GM12864 (cell line): ENCODE measurements at places on chromosomes 7 and 10.
A peak's percentile ranks its signal among the peaks of the same experiment; 100 is the strongest.

GRCh38 chr10:62772186-62772974 is 32.1 kb upstream of the ADO start:
- no peak for DNase-seq

GRCh38 chr10:33731322-33731721 is 396.9 kb upstream of the NRP1 start:
- no peak for DNase-seq

- no peak for DNase-seq
Observed at GRCh38 chr10:15420858-15421257, 49.8 kb upstream of the FAM171A1 start.

- DNase-seq, result no peak
Observed at GRCh38 chr7:28180031-28180363, 598 bp downstream of the JAZF1 start.

DNA sequence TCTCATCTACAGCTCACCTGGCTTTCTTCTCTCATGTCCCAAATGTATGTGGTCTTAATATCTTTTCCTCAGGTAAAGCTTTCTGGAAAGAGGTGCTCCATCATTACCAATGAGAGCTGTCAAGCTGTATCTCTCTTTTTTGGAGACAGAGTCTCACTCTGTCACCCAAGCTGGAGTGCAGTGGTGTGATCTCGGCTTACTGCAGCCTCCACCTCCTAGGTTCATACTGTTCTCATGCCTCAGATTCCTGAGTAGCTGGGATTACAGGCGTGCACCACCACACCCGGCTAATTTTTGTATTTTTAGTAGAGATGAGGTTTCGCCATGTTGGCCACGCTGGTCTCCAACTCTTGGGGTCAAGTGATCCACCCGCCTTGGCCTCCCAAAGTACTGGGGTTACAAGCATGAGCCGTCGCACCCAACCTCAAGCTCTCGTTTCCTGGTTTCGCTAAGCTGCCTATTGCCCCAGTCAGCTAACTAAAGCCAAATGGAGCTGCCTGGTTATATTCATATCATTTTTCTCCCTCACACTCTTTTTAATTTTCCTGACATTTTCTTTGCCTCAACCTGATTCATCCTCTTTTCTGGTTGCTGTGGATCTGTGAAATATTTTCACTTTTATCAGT is 60.5 kb downstream of the SUFU start:
- peak; percentile 46 for DNase-seq

GRCh38 chr7:12323415-12323814 is 80.2 kb downstream of the VWDE start:
- DNase-seq, result no peak

DNA sequence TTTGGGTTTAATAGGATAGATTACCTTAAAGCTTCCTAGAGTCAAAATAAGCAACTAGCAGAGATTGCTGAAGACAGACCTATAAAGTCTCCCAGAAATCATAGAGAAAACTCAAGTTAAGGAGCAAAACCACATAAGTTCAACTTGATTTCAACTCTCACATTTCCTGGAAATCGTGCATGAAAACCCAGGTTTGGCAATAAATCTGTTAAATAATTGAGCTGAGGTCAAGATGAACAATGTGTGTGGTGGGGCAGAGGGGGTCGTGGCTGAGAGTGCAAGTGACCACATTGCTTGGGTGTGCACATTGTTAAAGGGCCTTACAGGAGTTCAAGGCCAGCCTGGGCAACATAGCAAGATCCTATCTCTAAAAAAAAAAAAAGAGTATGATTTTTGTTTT is 636.5 kb downstream of the GALNT17 start:
- no peak for DNase-seq

GRCh38 chr7:16826060-16826459 is 21.3 kb upstream of the AGR2 start:
- DNase-seq, result no peak
